Sigmoid colon (tissue), 7 donors: ENCODE measurements at places on chromosomes 2 and 18. TPM values are rescaled to one million over a fixed set of nuclear protein-coding genes. Genes with fewer than 3 reads are reported as not detected.

DNA sequence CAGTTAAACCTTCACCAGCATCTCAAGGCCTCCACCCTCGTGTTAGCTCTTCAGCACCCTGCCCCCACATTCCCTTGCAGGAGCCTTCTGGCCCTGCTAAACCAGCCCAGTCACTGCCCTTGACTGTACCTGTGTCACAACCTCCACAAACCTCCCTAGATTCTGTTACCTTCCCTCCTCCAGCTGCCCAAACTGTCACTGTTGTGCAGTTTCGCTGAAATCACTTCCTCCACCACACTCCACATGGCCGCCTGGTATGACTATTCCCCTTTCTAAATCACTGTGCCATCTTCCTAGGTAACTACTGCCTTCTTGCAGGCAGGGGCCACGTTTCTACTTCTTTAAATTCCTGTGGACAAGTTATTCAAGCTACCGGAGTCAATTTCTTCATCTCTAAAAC is 160.2 kb downstream of the GALNT14 start:
- DNase-seq = no peak

The CD8B2 gene
- total RNA-seq = not detected

DNA sequence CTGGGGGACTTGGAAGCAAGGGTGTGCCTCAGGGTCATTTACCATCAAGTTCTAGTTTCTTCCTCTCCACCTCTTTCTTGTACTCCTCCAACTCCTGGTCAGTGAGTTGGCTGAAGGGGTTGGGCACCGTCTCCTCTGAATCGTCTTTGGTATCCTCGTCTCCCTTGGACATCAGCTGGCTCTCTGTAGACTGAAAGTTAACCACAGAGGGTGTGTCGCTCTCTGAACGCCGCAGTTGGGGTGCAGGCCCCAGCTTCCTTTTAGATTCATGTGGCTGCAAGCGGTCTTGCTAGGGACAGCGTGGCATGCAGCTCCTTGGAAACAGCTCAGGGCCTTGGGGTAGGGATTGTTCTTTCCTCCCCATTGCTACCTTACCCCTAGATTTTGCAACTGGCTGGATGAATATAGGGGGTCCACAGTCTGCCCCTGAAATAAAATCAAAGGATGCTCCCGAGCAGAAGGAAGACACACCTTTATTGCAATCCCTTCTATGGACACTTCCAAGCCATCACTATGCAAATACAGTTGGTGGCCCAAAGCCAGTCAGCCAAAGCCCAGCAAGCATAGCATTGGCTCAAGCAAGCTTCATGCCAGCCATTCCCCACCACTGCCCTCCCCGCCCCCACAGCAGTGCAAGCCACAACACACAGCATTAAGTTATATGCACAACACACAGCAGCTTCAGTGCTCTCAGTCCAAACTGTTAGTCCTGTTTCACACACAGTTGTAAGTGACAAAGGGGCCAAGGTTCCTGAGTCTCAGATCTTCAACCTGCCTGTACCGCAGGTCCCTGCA is 93.2 kb downstream of the ADD2 start:
- peak; percentile 20 for DNase-seq

The PIEZO2 gene
- total RNA-seq = 24.3 TPM

DNA sequence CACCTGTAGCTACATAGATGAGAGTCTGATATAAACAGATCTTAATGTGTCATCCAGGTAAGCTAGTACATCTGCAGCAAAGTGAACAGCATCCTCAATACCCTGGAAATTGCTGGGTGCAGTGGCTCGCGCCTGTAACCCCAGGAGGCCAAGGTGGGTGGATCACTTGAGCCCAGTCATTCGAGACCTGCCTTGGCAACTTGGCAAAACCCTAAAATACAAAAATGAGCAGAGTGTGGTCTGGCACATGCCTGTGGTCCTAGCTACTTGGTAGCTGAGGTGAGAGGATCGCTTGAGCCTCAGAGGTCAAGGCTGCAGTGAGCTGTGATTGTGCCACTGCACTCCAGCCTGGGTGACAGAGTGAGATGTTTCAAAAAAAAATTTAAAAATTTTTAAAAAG is 233.9 kb upstream of the SP5 start:
- no peak for DNase-seq
